Dermis microvascular lymphatic vessel endothelial cell (primary cell): ENCODE measurements at places on chromosomes 5 and 9. TPM values are rescaled to one million over a fixed set of nuclear protein-coding genes. Genes with fewer than 3 reads are reported as not detected.
A peak's percentile ranks its signal among the peaks of the same experiment; 100 is the strongest.

Gene MED10
- total RNA-seq = 8.7 and 13.8 TPM in 2 replicates

GRCh38 chr9:38315085-38315595 is 77.4 kb upstream of the ALDH1B1 start:
- DNase-seq = no peak

- DNase-seq = no peak
Measured at GRCh38 chr5:91420879-91421278, 37.8 kb upstream of the ARRDC3 start.

DNA sequence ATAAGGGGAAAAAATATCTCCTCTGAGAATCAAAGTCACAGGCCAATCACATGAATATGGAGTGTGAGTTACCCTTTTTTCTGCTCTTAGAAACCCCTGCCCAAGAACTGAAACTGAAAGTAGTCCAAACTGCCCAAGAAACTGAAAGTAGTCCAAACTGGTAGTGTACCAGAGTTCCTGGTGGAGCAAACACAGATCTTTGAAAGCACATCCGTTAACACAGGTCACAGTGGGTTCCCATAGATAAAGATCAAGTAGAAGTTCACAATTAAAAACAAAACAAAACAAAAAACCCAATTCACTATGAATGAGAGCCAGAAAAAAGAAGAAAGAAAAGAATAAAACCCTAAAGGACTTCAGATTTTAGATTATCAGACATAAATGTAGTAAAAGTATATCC is 332.4 kb upstream of the EFNA5 start:
- peak; percentile 52 for DNase-seq
